Fibroblast of skin of scalp (primary cell): ENCODE measurements at places on chromosomes 11 and 22.

- no peak for DNase-seq
Measured at GRCh38 chr11:122672892-122673291, 17.4 kb downstream of the UBASH3B start.

GRCh38 chr22:33869946-33870345, 50.3 kb downstream of the LARGE1 start:
- DNase-seq: peak; percentile 81

GRCh38 chr11:130340671-130341319, 26.1 kb upstream of the ZBTB44 start:
- DNase-seq: no peak

DNA sequence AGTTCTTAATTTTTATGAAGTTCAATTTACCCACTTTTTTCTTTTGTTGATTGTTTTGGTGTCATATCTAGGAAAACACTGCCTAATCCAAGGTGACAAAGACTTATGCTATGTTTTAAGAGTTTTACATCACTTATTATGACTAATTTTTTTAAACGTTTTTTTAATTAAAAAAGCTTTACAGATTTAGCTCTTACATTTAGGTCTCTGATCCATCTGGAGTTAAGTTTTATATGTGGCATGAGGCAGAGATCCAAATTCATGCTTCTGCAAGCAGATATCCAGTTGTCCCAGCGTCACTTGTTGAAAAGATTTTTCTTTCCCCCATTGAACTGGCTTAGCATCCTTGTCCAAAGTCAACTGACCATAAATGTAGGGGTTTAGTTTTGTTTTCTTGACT, 72.6 kb downstream of the PACSIN2 start:
- DNase-seq: no peak

DNA sequence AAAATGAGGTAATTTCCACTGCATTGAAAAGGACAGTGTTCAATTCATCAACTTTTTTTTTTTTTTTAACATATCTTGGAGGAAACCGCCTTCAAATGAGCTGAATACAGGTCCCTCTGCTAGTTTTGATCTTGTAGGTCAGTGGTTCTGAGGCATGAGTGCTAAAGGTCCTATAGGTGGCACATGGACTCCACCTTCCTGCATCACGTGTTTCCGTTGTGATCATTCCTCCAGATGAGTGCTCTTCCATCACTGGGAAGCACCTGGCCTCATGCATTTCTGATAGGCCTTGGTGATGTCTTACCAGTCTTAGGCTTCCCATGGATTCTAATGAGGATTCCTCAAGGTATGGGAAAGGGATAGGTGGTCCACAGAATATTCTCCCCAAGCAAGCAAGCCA, 37.8 kb downstream of the FDX1 start:
- DNase-seq: no peak
